OCI-LY7 (cell line): ENCODE measurements at places on chromosomes 6 and 20. TPM values are rescaled to one million over a fixed set of nuclear protein-coding genes. Genes with fewer than 3 reads are reported as not detected.
A peak's percentile ranks its signal among the peaks of the same experiment; 100 is the strongest.

- no peak for DNase-seq
These were observed 15.2 kb upstream of the GDAP1L1 start for GRCh38 chr20:44231713-44232468.

DNA sequence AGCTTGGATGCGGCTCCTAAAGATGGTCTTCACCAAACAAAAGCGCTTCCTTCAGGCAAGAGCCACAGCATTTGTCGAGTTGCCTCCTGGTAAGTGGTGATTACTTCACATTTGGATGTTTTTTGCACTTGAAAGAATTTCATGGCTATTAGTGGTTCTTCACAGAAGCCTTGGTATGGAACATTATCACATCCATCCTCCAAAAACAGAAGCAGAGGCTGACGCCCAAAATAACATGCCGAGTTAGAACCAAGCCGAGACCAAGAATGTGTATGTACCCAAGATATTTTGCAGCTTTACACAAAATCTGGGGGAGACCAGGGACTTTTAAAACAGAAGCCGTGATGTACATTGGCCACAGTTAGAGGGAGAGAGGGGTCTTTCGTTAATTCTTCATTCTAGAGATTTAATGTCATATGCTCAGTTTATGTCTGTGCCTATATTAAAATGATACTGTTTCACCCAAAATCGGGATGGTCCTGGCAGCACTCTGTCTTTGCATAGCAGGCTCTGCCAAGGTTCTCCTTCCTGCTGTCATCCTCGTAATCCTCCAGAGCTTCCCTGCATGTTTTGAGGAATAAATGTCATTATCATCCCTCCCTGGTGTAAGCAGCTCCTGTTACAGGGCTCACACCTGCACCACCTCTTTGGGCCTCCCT is 109.3 kb downstream of the TMEM242 start:
- no peak for DNase-seq

- DNase-seq, result peak; percentile 75
These were observed 637 bp upstream of the HIVEP2 start for GRCh38 chr6:142945446-142946180.

GRCh38 chr20:44296011-44296410 is 15.0 kb downstream of the FITM2 start:
- DNase-seq, result no peak

The TAPBP gene
- total RNA-seq, result 148 and 150 TPM in 2 replicates
